ENCODE measurements at places on chromosomes 4 and X.

DNA sequence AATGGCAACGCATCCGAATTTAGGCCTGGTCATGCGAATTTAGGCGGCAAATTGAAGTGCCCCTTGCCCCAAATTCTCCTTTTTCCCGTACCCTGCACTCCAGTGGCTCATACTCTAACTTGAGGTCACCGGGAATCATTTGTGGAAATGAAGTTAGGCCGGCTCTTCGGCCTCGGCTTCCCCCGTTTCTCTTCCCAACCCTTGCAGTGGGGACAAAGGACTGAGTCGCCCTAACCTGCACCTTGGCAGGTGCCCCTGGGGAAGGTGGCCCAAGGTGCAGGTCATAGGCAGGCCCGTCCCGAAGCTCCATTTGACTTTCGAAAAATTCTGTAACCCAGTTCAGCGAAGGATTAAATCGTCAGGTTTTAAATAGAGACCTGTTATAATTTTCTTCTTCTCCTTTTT, 811 bp downstream of the SRD5A3 start:
- no peak for DNase-seq

GRCh38 chrX:24117258-24117657, 32.3 kb upstream of the ZFX start:
- DNase-seq = no peak

- no peak for DNase-seq
Observed at GRCh38 chr4:105119356-105119755, 27.3 kb upstream of the TET2 start.

- DNase-seq = no peak
Observed at GRCh38 chrX:31551913-31552312, 480.1 kb upstream of the FTHL17 start.

DNA sequence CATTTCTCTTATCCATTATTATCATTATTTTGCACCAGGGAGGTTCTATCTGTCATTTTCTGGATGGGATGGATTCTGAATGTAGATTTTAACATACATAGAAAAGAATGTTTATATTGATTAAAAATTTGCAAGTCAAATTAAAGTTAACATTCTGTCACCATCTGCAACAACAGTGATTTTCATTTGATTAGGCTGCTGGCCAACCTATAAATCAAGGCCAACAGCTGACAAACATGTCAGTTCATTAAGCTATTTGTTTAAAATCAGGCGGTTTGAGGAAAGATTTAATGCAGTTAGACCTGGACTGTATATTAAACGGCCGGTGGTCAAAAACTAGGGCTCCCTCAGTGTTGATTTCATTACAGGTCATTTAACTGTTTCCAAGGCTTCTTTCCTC, 109.5 kb upstream of the CBR4 start:
- no peak for DNase-seq

DNA sequence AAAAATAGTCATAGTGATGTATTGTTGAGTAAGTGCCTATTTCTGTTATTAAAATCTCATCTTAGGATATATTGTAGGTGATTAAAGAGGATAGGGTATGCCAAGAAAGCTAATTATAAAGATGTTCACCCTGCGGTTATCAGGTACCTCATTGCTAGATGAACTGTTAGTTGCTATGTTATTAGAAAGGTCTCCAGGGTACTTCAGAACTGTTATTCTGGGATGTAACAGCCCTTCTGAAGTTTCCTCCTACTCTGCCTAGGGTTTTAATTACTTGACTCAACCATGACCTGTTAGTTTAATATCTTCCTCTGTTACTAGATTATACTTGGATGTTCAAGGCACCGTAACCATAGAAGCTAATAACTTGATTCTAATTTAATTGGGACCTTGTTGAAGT, 15.4 kb downstream of the TMPRSS11E start:
- DNase-seq = no peak

DNA sequence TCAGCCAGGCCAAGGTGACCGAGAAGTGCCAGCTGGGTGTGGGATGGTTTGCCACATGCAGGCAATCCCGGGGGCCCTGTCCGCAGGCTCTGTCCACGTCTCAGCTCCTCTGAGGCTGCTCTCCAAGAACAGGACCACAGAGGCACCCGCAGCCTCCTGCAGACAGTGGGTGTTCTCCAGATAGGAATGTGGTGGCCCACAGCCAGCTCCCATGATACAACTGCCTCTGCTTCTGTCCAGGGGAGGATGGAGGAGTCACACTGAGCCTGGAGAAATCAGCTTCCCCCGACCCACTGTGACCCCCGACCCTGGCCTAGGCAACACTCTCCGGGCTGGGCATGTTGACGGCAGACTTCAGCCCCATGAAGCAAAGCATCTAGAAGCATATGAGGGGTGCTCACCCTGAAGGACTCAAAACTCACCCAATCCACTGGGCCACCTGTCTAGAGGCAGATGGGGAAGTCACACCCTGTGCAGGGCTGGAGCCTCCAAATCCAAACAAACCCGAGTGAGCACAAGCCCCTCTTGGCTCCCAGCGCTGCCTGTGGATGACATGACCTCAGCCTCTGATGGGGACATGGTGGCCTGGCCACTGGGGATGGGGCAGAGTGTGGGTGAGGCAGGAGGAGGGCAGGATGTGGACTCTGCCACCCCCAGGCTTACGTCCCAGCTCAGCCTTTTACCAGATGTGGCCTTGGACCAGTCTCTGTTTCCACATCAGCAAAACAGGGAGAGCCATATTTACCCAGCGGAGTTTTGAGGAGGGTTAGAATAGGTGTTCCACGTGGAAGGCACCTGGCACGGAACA, 102.3 kb downstream of the PSAPL1 start:
- no peak for DNase-seq

DNA sequence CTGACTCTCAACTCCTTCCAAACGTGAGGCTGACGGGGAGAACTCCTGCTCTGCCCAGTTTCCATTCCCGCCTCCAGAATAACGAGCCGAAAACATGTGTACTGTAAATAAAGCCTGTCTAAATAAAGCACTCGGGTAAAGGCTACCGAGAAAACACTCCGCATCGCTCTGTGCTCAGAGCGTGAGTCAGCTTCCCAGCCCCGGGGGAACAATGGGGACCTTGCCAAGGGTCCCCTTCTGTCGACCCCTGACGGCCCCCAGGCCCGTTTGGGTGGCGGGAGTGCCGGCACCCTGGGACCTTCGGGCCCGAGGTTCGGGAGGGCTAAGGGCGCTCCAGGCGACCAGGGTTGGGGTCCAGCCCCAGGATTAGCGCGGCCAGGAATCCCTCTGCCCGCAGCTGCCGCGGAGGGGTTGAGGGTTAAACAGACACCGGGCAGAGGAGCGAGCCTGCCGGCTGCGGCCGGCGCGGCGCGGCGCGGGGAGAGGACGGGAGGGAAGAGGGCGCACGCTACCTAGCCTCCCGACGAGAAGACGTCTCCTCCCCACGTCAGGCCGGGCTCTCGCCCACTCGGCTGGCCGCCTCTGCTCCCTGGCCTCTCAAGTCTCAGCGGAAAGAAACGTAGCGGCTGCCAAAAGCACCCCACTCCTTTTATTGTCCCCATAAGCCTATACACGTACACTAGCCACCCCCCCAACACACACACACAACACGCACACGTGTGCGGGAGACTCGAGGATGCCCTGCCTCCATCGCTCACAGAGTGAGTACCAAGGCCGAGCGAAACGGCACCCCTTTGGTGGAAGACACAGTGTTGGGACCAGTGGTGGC, 85.5 kb downstream of the BCOR start:
- DNase-seq = no peak

DNA sequence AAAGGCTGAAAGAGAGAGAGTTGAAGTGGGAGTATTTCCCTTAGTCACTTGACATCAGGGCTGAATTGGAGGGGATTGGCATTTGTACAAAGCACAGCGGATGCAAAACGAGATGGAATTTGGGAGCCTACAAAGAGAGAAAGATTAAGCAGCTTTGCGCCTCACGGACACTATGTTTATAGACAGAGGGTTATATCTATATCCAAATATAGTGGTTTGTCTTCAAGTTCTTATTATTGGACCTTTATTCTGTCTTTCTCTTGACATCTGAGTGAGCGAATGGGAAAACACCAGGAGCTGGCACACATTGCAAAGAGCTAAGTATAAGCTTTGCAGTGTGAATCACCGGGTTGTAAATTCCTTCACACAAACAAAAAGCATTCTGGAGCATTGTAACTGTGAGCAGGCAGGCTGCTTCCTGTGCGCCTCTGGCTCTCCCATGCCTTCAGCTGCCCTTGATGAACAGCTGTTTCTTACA, 500.2 kb downstream of the STIM2 start:
- no peak for DNase-seq
